Motor neuron (in vitro differentiated cells): ENCODE measurements at places on chromosomes 1 and 21. TPM values are rescaled to one million over a fixed set of nuclear protein-coding genes. Genes with fewer than 3 reads are reported as not detected.

The RNF187 gene
- total RNA-seq = 69.6 and 74.8 TPM in 2 replicates

The DDX20 gene
- total RNA-seq = 14.1 and 15.1 TPM in 2 replicates

The PRELP gene
- 0.23 and 0.36 TPM in 2 replicates for total RNA-seq

The SMCP gene
- not detected in 2 replicates for total RNA-seq

The SON gene
- total RNA-seq = 315 and 458 TPM in 2 replicates

The S100A7A gene
- 0.10 and 0.11 TPM in 2 replicates for total RNA-seq

The KRTAP19-1 gene
- total RNA-seq = not detected in 2 replicates

The PLEKHA6 gene
- 8.0 and 11.7 TPM in 2 replicates for total RNA-seq

The SLC45A3 gene
- total RNA-seq = 0.26 and 0.70 TPM in 2 replicates

The POGK gene
- total RNA-seq = 40.3 and 42.1 TPM in 2 replicates

The WLS gene
- total RNA-seq = 13.4 and 13.9 TPM in 2 replicates
